ENCODE measurements at places on chromosomes 2 and 18.

- no peak for DNase-seq
Observed at GRCh38 chr2:128235581-128235980, 83.1 kb downstream of the HS6ST1 start.

DNA sequence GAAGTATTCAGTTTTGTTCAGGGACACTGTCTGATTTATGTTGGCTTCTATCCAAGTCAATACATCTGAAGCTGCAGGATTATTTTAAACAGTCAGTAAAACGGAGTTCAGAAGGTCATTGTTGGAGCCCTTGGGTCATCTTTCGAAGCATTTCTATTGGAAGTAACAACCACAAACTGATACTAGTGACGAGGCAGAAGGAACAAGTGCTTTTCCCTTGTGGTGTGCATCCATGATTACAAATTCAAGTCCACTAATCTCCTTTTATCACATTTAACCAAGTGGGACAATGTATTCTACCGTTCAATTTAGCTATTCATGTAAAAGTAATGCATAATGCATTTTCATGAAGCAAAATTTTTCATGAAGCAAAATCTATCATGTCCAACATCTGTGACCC lies 76.9 kb downstream of the CD226 start:
- no peak for DNase-seq

DNA sequence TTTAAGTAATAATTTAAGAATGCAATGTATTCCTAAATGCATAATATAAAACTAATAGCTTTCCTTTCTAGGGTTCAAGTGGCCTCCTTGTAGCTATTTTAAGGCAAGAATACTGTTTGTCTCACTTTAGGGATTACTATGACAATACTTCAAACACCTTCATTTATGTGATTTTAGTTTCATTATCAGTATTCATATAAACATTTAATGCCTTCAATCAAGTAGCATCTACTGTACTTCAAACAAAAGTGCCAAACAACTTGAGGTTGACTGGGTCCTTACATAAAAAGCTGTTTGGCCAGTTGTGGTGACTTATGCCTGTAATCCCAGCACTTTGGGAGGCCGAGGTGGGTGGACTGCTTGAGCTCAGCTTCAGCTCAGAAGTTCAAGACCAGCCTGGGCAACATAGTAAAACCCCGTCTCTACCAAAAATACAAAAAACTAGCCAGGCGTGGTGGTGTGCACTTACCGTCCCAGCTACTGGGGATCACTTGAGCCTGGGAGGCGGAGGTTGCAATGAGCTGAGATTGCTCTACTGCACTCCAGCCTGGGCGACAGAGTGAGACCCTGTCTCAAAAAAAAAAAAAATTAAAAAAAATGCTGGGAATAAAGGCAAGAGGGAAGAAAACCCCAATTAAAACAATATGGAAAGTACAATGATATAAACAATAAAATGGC lies 9.3 kb downstream of the MEX3C start:
- no peak for DNase-seq

- DNase-seq: no peak
Observed at GRCh38 chr18:28359176-28359575, 182.2 kb upstream of the CDH2 start.

- DNase-seq: peak; percentile 8
Observed at GRCh38 chr2:239393388-239393940, 7.4 kb downstream of the HDAC4 start.

GRCh38 chr2:1907849-1908533 lies 163.7 kb upstream of the PXDN start:
- DNase-seq: no peak

DNA sequence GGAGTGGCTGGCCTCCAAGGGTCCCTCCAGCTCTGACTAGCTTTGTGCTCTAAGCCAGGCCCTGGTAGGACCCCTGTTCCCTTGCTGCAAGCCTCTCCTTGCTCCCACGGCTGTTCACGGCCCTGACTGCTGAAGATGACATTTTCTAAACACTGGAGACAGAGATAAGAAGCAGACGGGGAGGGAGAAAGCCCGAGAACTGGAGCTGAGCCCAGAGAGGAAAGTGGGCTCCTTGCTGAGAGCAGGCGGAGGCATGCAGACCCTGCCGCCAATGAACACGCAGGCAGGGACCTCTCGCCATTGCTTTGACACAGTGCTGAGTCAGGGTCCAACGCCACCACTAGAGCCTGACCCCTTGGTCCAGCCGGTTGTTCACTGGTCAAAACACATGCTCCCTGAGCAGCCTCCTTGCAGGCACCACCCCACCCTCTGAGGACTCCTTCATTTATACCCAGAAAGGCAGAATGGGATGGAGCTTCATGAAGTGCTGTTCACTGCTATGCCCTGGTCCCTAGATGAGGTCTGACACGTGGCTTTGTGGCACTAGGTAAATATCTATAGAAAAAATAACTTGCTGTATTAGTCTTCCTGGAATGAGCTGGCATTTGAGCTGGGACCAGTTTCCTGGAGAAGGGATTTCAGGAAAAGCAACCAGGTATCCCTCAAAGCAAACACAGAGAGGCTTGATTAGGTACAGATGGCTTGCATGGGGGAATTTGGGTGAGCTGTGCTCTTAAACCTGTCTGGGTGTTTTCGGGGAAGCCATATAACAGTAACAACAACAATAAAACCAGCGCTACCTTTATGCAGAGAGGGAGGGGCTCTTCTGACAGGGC lies 65.7 kb downstream of the MCFD2 start:
- DNase-seq: peak; percentile 92

- peak; percentile 64 for DNase-seq
Observed at GRCh38 chr2:16546128-16546754, 119.4 kb downstream of the CYRIA start.

- no peak for DNase-seq
Observed at GRCh38 chr18:55886886-55887285, 298.9 kb upstream of the TCF4 start.

GRCh38 chr2:227817850-227818674 lies 4.4 kb downstream of the CCL20 start:
- peak; percentile 100 for DNase-seq

DNA sequence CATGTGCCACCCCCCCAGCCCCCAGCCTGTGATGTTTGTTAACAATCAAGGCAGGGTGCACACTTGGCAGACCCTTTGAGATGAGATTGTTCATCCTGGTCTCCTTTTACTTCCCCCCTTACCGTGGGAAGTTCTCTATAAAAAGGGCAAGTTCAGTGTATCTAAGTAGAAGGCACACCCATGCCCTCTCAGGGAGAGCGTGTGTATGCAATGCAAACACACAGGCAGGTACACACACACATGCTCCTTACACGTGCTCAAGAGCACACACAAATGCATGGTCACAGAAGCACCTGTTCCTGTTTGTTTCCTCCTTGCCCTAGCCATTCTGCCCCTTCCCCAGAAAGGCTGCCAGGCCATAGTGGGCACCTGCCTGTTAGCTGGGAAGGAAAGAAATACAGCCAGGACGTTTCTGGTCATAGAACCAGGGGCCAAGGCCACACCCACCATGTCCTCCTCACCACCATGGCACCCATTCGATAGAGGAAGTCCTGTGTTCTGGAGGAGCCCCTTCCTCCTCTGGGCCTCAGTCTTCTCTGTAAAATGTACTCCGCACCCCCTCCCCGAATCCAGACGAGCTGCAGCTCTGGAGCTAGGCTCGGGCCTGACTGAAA lies 3.1 kb downstream of the ATOH8 start:
- no peak for DNase-seq

DNA sequence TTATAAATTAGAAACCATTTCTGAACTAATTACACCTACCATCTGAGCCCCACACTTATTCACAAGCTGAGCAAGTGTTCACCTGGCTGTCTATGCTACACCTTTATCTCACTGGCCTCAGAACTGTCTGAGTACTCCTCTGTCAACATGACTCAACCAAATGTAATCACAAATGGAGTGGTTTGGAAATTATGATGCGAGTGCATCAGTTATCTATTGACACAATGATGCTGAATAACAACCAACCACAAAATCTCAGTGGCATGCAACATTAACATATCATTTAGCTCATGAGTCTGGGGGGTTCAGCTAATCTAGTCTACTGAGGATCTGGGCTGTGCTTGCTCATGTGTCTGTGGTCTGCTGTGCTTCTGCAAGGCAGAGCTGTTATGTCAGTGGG lies 184.2 kb upstream of the NXPH2 start:
- no peak for DNase-seq

- DNase-seq: peak; percentile 63
Observed at GRCh38 chr2:173076581-173077345, 1.1 kb downstream of the MAP3K20 start.

DNA sequence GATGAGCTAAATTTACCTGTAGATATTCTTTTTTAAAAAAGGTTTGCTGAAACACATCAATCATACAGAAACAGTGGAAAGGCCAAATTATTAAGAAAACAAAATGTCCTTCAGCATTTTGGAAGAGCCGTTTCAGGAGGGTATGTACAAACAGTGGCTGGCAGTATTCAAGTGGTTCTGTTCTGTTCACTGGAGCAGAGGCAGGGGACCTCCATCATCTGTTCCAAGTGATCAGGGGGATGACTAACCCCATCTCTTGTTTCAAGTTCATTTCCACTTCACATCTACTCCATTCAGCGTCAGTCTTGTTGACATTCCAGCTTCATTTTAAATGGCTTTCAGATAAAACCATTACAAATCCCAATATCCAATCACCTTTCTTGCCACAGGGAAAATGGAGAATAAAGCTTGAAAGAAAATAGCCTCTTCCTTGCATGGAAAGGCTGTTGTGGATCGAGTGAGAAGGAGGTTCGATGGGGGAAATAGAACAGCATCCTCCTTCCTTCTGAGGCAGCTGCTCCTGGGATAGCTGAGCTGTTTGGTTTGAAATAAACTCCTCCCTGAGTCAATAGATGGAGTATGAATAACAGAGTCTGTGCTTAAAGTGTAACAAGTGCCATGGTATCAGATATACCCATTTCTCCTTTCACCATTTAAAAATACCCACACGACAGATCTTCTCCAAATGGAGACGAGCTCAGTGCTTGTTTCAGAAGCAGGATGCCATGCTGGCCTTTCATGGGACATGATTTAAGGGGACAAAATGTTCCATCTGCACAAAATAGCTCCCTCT lies 63.7 kb upstream of the OTOF start:
- DNase-seq: no peak

- peak; percentile 2 for DNase-seq
Observed at GRCh38 chr2:151979694-151980093, 119.2 kb downstream of the CACNB4 start.

- DNase-seq: no peak
Observed at GRCh38 chr2:69077252-69077950, 64.4 kb downstream of the ANTXR1 start.

DNA sequence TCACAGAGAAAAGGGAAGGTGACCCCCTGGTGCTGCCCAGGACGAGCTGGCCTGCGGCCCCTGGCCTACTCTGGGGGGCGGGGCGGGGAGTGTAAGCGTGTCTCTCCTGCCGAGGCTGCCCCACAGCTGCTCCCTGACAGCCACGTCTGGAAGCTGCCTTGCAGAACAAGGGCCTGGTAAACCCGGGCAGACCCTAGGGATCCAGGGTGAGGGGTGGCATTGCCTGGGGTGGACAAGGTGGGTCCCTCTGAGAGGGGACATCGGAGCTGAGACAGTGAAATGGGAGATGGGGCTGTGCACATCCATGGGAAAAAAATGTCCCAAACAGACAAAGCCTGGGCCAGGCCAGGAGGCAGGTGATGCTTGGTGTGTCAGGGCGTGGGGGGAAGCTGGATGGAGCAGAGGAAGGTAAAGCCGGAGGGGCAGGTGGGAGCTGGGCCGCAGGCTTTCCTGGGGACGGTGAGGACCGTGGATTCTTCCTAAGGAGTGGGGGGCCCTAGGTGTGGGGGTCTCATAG lies 66.0 kb upstream of the HDAC4 start:
- DNase-seq: no peak

GRCh38 chr2:82538590-82539279 lies 1920.3 kb downstream of the SUCLG1 start:
- no peak for DNase-seq

DNA sequence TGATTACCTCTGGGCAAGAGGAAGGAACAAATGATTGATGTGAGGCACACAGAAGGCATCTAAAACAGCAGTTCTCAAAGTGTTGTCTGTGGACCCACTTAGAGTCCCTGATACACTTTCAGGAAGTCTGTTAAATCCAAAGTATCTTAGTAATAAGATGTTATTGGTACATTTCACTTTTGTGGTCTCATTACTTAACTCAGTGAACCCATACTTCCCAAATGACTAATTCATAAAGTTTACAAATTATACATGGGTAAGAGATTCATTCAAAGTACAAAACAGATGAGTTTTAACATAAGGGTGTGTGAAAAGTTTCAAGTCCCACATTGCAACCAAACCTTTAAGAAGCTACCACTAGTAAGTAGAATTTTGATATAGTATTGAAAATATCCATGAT lies 440.5 kb downstream of the NUP35 start:
- no peak for DNase-seq

- no peak for DNase-seq
Observed at GRCh38 chr2:196635156-196635555, 4.4 kb upstream of the CCDC150 start.

GRCh38 chr2:68594674-68595492 lies 48.5 kb upstream of the PROKR1 start:
- DNase-seq: peak; percentile 71

GRCh38 chr18:35624146-35624545 lies 42.6 kb downstream of the GALNT1 start:
- peak; percentile 24 for DNase-seq

GRCh38 chr2:100015849-100016248 lies 126.5 kb downstream of the AFF3 start:
- no peak for DNase-seq

DNA sequence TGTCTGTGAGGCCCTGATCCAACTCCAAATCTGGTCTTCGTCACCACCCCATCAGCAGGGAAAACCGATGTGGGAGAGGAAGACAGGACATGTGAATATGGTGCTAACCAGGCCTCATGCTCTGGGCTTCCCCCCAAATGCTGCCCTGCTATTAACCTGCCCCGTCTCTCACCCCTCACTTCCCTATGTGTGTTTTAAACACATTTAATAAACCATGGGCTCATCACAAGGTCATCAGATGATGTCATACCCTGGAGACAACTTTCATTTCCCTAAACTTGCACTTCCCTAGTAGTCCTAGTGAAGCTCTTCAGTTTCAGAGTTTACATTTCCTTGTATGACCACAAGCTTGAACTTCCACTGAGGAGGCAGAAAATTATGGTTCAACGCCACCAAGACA lies 49.9 kb downstream of the CD8B2 start:
- no peak for DNase-seq

- no peak for DNase-seq
Observed at GRCh38 chr2:112585873-112586464, 1.6 kb downstream of the CHCHD5 start.

- no peak for DNase-seq
Observed at GRCh38 chr2:240323601-240324291, 111.7 kb upstream of the GPC1 start.

- no peak for DNase-seq
Observed at GRCh38 chr18:68769461-68769860, 28.4 kb upstream of the CCDC102B start.

DNA sequence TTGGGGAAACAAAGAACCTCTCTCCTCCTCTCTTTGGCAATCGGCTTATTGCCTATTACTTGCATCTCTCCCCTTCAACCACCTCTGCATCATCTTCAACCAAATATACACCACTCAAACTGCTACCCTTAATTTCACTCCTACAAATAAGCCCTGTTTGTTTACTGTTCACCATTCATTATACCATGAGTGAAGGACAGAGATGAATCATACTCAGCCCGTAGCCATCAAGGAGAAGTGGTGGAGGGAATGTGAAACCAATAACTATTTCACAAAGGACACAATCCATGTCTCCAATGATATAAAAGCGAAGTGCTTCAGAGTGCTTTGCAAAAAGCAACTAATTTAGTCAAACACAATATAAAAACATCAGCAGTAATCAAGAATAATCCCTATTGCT lies 76.8 kb downstream of the CACNB4 start:
- no peak for DNase-seq

- DNase-seq: peak; percentile 8
Observed at GRCh38 chr18:45416168-45416567, 199.1 kb upstream of the SLC14A2 start.

GRCh38 chr18:67969458-67969857 lies 452.9 kb upstream of the DSEL start:
- DNase-seq: no peak
